Activated CD4-positive, alpha-beta T cell treated with anti-CD3 and anti-CD28 coated beads for 36 hours (primary cell): ENCODE measurements at places on chromosomes 3 and 15. TPM values are rescaled to one million over a fixed set of nuclear protein-coding genes. Genes with fewer than 3 reads are reported as not detected.

KLHL40 gene
- total RNA-seq, result not detected

GOLGA8S gene
- total RNA-seq, result not detected

GRCh38 chr3:23964537-23965235, 19.6 kb downstream of the NR1D2 start:
- H3K27ac ChIP-seq, result no peak overlapping the region
- H3K27me3 ChIP-seq, result no peaks in the 10 kb centered on the region
- peaks cover 36% of the 10 kb centered on the region for H3K36me3 ChIP-seq
- no peak overlapping the region for H3K4me3 ChIP-seq

DNA sequence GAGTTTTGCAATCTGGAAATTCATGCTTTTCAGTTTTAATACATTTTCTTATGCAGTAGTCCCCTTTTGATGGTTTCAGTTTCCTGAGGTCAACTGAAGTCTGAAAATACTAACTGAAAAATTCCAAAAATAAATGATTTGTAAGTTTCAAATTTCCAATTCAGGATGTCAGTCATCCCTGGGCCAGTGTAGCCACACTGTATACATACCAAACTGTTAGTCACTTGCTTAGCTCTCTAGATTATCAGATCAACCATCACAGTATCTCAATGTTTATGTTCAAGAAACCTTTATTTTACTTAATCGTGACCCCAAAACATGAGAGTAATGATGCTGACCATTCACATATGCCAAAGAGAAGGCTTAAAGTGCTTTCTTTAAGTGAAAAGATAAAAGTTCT, 715.5 kb downstream of the GBE1 start:
- H3K4me3 ChIP-seq, result no peak overlapping the region
- H3K27ac ChIP-seq, result no peak overlapping the region
- DNase-seq, result no peak
- no peaks in the 10 kb centered on the region for H3K36me3 ChIP-seq
- no peaks in the 10 kb centered on the region for H3K4me1 ChIP-seq

DNA sequence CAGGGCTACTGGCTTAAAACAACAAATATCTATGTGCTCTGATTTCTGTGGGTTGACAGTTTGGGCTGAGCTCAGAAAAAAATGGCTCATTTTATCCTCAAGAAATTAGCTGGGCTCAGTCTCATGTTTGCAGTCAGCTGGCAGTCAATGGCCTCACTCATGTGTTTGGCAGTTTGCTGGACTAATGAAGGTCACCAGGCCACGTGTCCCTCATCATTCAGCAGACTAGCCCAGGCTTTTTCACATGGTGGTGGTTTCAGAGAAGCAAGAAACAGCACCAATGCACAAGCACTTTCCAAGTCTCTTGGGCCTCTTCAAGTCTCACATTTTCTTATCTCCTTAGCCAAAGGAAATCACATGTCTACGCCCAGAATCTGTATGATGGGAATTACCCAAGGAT, 478.3 kb upstream of the PPP2R3A start:
- H3K4me3 ChIP-seq, result no peak overlapping the region
- H3K27ac ChIP-seq, result no peak overlapping the region
- no peak for DNase-seq
- no peaks in the 10 kb centered on the region for H3K27me3 ChIP-seq

DNA sequence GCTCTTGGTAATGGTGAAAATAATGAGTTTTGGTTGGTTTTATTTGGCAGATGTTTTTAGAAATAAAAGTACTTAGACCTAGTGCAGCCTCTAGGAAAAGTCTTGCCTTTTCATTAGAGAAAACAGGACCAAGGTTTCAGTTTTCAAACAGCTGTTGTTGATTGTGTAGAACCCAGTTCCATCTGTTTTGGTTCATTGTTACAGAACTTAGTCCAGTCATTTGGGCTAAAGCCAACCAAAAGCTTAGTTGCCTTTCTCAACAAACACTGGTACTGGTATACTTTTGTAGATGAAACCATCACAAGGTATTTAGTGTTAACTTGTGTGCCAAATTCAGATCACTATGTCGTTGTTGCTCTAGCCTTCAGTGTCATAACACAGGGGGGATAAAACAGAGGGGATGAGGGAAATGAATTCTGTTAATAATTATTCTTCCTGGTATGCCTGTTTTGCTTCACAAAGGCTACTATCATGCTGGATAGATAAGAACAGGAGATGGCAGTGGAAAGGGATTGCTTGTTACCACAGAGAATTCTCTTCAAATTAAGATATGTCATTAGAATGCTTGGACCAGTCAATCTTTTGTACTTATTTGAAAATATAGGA, 12.6 kb upstream of the APH1B start:
- H3K4me1 ChIP-seq, result no peaks in the 10 kb centered on the region
- peak overlapping the region; percentile 33 for H3K27ac ChIP-seq
- no peak overlapping the region for H3K4me3 ChIP-seq
- H3K27me3 ChIP-seq, result no peaks in the 10 kb centered on the region
- no peak for DNase-seq

DNA sequence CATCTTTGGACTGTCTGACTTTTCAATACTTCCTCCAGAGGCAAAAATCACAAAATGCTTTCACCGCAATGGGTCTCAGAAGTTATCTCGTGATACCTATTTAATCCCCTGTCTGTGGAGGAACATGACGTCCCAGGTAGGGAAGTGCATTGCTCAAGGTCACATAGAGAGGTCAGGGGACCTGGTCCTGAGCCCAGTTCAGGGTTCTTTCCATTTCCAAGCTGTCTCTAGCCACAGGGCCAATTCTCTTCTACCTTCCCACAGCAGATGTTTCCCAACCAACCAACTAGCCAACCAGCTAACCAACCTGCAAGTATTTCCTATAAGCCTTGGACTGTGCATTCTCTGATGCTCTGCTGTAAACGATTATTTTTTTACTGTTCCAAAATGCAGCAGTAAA, 122.2 kb upstream of the DLG1 start:
- no peak overlapping the region for H3K4me3 ChIP-seq
- H3K36me3 ChIP-seq, result no peaks in the 10 kb centered on the region
- H3K4me1 ChIP-seq, result no peaks in the 10 kb centered on the region
- DNase-seq, result no peak

DNA sequence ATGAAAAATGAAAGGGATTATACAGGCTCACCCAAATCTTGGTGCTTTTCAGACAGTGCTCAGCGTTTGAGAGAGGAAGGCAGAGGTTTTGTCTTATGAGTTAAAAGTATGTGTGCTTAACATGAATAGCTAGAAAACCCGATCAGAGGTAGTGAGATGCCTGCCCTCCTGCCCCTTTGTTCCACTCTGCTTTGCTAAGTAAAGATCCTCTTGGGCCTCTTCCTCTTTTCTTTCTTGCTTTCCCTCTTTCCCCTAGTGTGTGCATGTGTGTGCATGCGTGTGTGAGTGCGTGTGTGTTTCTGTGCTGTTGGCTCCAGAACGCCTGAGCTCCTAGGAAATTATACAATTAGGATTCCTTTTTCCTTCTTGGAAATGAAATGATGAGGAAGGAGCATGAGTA, 261.3 kb upstream of the NR2E3 start:
- no peaks in the 10 kb centered on the region for H3K36me3 ChIP-seq
- H3K27ac ChIP-seq, result no peak overlapping the region
- no peaks in the 10 kb centered on the region for H3K4me1 ChIP-seq
- H3K27me3 ChIP-seq, result peaks cover 6% of the 10 kb centered on the region
- no peak for DNase-seq

GRCh38 chr3:193051314-193051713, 133.7 kb upstream of the MB21D2 start:
- peaks cover 8% of the 10 kb centered on the region for H3K27me3 ChIP-seq
- no peak for DNase-seq
- H3K27ac ChIP-seq, result no peak overlapping the region
- H3K4me3 ChIP-seq, result no peak overlapping the region

DNA sequence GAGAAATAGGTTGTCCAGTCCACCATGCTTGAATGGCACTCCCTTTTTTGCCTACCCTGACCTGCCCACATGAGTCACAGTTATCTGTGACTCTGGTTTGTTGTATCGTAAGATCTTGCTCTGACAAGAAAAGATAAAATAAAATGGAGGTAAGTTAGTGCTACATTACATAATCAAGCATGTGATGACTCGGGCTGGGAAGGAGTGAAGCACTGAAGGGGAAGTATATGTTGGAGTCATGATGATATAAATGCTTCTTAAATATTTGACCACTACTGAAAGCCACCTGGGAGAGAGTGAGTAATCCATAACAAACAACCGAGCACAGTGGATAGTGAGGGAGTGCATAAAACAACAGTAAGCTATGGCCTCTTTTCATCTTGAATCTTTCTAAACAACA, 124.4 kb downstream of the SHOX2 start:
- no peak for DNase-seq
- no peak overlapping the region for H3K27ac ChIP-seq
- no peaks in the 10 kb centered on the region for H3K4me1 ChIP-seq
- no peaks in the 10 kb centered on the region for H3K36me3 ChIP-seq
- H3K27me3 ChIP-seq, result no peaks in the 10 kb centered on the region
- H3K4me3 ChIP-seq, result no peak overlapping the region

DNA sequence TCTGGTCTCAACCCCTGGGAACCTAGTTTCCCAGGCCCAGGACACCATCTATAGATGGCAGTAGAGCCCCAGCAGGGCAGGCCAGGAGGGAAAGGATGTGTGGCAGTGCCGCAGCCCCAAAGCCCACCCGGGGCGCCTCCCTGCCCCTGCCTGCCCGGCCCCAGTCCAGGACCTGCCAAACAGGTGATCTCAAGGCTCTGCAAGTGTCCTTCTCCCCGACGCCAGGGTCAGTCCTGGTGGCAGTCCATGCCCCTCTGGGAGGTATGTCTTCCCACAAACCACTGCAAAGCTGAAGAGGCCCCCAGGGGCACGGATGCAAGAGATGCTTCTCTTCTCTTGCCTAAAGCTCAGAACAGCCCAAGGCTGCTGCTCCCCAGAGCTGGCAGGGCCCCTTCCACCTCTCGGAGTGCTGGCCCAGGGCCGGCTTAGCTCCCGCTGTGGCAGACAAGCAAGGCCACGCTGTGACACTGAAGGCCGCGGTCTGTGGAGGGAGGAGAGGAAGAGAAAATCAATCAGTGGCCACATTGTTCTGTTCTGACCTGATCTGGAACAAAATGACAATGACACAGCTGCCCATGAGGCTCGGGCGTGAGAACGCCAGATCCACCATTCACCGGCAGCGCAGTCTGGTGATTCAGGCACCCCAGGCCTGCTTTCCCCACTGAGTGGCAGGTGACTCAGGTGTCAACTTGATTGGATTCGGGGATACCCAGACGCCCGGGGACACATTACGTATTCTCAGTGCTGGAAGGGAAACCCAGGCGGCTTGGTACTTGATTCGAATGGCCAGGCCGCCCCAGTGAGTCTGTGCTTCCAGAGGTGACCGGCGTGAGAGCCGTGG, 34.0 kb downstream of the KLHL25 start:
- no peaks in the 10 kb centered on the region for H3K36me3 ChIP-seq
- H3K27me3 ChIP-seq, result no peaks in the 10 kb centered on the region
- H3K4me3 ChIP-seq, result no peak overlapping the region
- H3K4me1 ChIP-seq, result no peaks in the 10 kb centered on the region
- no peak for DNase-seq

- no peak for DNase-seq
- H3K27ac ChIP-seq, result no peak overlapping the region
- H3K27me3 ChIP-seq, result no peaks in the 10 kb centered on the region
- H3K36me3 ChIP-seq, result no peaks in the 10 kb centered on the region
Measured at GRCh38 chr15:81749716-81750375, 296.0 kb downstream of the MEX3B start.

GRCh38 chr3:73351423-73352071, 273.2 kb downstream of the PDZRN3 start:
- no peak overlapping the region for H3K27ac ChIP-seq
- no peaks in the 10 kb centered on the region for H3K4me1 ChIP-seq
- H3K27me3 ChIP-seq, result peaks cover 19% of the 10 kb centered on the region
- H3K4me3 ChIP-seq, result no peak overlapping the region
- H3K36me3 ChIP-seq, result no peaks in the 10 kb centered on the region

GRCh38 chr3:42134867-42135464, 43.8 kb downstream of the TRAK1 start:
- H3K27ac ChIP-seq, result no peak overlapping the region
- no peaks in the 10 kb centered on the region for H3K4me1 ChIP-seq
- H3K36me3 ChIP-seq, result no peaks in the 10 kb centered on the region
- no peak for DNase-seq
- no peaks in the 10 kb centered on the region for H3K27me3 ChIP-seq
- H3K4me3 ChIP-seq, result no peak overlapping the region

- peaks cover 46% of the 10 kb centered on the region for H3K27me3 ChIP-seq
- peak overlapping the region; percentile 12 for H3K27ac ChIP-seq
- DNase-seq, result peak; percentile 67
- peaks cover 41% of the 10 kb centered on the region for H3K4me1 ChIP-seq
Measured at GRCh38 chr3:194137506-194138474, 1.8 kb downstream of the HES1 start.

GRCh38 chr3:57805266-57805665, 49.2 kb downstream of the SLMAP start:
- peak overlapping the region; percentile 32 for H3K27ac ChIP-seq
- peaks cover 4% of the 10 kb centered on the region for H3K36me3 ChIP-seq
- no peak for DNase-seq
- no peak overlapping the region for H3K4me3 ChIP-seq

GRCh38 chr3:138497021-138497420, 62.6 kb downstream of the ESYT3 start:
- no peaks in the 10 kb centered on the region for H3K27me3 ChIP-seq
- peaks cover 21% of the 10 kb centered on the region for H3K36me3 ChIP-seq
- H3K4me1 ChIP-seq, result peaks cover 2% of the 10 kb centered on the region

DNA sequence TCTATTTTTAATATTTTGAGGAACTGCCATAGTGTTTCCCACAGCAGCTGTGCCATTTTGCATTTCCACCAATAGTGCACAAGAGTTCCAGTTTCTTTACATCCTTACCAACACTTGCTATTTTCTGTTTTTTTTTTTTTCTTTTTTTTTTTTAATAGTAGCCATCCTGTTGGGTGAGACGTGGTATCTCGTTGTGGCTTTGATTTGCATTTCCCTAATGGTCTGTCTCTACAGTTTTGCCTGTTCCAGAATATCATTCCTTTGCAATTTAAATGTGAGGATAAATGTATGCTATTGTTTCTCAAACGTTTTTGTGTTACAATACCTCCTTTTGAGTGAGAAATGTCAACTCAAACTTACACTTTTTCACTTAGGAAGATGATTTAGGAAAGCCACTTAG, 22.4 kb downstream of the RCN2 start:
- no peaks in the 10 kb centered on the region for H3K36me3 ChIP-seq
- H3K4me1 ChIP-seq, result peaks cover 6% of the 10 kb centered on the region
- DNase-seq, result no peak
- no peak overlapping the region for H3K27ac ChIP-seq
- no peak overlapping the region for H3K4me3 ChIP-seq

- H3K4me3 ChIP-seq, result no peak overlapping the region
- no peak overlapping the region for H3K27ac ChIP-seq
- H3K27me3 ChIP-seq, result peaks cover 7% of the 10 kb centered on the region
- no peak for DNase-seq
- H3K4me1 ChIP-seq, result no peaks in the 10 kb centered on the region
- H3K36me3 ChIP-seq, result no peaks in the 10 kb centered on the region
Measured at GRCh38 chr3:154398084-154398967, 31.7 kb downstream of the GPR149 start.
